ENCODE measurements at places on chromosomes 7 and 10. TPM values are rescaled to one million over a fixed set of nuclear protein-coding genes. Genes with fewer than 3 reads are reported as not detected.
A peak's percentile ranks its signal among the peaks of the same experiment; 100 is the strongest.

GRCh38 chr7:4225881-4226523, 456.1 kb upstream of the FOXK1 start:
- DNase-seq, result no peak

DNA sequence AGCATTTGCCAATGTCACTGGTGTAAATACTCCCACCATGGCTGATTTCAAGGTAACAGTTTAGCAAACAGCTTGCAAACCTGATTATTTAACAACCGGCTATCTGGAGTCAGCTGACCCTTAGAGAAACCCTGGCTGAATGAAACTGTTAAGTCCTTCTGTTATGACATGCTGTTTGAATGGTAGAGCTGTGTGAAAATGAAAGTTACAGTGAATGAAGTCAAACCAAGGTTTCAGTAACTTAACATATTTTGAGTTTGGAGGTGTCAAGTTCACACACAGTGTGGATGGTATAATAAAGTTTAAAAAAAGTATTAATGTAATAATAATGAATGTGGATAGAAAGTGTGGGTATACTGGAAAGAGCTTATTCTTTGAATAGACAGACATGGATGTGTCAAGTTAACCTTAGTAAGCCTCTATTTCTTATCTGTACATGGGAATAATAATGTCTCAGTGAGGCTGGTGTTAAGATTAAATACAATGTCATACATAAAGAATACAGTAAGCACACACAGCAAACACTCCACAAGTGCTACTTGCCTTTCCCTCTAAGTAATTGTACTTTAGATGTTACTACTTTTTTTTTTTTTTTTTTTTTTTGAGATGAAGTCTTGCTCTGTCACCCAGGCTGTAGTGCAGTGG, 150.4 kb downstream of the TAX1BP1 start:
- DNase-seq, result no peak

DNA sequence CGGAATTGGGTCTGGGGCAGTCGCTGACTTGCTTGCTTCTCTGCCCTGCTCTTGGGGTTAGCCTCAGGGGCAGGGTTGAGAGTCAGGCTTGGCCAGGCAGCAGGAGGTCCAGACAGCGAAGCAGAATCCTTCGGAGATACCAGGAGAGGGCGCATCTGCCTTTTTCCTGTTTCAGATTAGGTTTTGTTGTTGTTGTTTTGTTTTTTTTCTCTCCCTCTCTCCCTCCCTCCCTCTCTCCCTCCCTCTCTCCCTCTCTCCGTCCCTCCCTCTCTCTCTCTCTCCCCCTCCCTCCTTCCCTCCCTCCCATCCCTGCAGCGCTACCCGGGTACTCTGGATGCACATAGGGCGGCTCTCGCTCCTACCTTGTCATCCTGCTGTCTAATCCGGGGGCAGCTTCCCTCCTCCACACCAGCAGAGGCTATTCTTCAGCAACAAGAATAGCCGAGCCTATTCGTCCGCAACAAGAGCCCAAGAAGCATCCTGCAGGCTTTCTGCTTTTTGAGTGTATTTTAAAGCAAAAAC, 758 bp upstream of the OPTN start:
- DNase-seq, result peak; percentile 84

DNA sequence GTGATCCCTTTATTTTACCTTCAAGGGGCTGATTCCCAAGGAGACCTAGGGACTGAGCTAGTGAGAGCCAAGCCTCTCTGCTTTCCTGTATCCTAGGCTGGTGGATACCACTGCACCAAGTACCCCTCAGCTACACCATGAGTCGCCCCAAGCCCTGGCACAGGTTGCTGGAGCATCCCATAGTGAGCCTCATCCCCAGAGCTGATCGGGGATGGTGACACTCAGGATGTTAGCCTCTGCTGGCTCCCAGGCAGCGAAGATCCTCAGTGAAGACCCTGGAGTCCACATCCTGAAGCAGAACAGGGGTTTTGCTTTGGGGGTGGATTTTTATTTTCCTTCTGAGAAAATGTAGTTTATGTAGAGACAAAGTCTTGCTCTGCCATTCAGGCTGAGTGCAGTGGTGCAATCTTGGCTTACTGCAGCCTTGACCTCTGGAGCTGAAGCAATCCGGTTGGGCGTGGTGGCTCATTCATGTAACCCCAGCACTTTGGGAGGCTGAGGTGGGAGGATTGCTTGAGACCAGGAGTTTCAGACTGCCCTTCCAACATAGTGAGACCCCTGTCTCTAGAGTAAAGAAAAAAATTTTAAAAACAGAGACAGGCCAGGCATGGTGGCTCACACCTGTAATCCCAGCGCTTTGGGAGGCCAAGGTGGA, 12.5 kb upstream of the ZNF212 start:
- DNase-seq, result no peak

DNA sequence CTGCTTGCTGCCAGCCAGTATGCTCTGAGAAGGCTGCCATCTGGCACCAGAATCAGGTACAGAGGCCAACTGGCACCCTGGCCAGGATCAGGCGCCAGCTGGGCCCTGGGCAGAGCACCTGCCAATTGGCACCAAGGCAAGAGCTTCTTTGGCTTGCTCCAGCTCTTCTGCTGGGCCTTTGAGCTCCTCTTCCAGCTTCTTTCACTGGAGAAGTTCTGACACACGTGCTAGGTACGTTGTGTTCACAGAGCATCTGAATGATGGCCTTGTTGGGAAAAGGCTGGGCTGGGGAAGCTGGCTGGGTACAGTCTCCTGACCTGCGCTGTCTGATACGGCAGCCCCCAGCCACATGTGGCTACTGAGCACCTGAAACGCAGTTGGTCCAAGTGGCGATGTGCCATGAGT, 31.7 kb upstream of the OPALIN start:
- DNase-seq, result no peak

DNA sequence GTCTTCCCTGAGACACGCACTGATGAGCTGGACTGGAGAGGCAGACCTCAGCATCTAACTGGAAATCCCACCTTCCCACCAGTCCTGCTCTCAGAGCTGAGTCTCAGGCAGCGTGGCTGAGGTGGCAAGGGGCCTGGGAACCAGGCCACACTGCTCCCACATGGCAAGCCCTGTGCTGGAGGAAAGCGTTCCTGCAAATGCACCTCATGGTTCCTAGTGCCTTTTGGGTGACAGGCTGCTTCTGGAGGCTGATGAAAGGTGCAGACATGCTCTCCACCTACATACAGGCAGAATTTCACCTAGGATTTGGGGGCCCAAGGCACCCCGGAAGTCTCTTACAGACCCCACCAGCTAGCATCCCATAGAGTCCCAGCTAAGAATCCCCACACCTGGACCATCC, 432.9 kb upstream of the FOXK1 start:
- DNase-seq, result no peak

GRCh38 chr10:44724415-44725174, 186.5 kb upstream of the TMEM72 start:
- no peak for DNase-seq

- no peak for DNase-seq
Measured at GRCh38 chr10:77541247-77541646, 96.4 kb downstream of the KCNMA1 start.

DNA sequence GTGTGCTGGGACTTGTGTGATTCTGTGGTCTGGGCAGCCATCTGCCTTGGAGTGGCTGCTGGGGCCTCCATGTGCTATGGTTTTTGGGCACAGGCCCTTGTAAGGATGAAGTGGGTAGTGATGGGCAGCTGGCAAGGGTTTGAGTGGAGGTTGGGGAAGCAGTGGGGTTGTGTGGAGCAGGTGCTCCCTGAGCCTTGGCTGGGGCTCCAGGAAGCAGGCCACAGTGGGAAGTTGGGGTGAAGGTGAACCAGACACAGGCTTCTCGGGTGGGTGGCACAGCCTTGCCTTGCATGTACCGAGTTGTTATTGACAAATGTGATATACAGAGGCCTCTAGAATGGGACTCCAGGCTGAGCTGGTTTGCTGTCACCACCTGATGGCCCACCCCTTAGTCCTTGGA, 82.3 kb downstream of the ADCY1 start:
- DNase-seq, result no peak

DNA sequence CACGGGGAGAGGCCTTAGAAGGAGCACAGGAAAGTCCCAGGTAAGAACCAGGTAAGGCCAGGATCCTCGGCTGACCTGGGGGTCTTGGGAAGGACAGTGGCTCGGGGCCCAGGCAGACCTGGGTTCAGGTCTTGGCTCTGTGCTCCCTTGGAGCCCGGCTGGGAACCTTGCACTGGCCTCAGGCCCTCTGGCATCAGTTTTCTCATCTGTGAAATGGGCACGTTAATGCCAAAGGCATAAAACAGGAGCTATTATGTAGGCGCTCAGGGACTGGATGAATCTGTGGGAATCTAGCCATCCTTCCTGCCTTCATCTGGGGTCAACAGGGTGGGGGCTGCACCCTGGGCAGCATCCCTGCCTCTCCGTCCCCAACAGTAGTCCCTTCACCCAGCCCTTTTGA, 8.3 kb upstream of the SLC29A4 start:
- no peak for DNase-seq

DNA sequence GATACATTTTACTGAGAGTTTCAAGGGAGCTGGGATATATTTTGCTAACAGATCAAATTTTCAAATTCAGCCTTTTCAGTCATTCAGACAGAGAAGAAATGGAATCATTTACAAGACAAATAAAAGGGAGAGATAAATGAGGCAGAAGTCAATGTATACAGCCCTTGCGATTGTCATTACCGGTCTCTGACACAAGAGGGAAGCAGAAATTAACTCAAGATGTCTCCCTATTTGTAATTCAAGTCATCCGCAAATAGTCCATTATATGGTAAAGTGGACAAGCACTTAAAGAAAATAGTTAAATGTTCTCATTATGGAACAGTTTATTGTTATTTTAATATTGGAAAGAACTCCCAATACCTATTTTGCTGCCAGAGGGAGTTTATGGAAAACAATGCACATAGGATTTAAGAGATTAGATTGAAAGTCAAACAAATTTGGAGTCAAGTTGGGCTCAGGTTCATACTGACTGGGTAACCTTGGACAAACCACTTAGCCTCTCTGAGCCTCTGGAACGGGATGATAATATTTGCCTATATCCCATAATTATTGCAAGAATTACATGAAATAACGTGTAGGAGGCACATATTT, 89.3 kb upstream of the PRKCQ start:
- DNase-seq, result peak; percentile 63

DNA sequence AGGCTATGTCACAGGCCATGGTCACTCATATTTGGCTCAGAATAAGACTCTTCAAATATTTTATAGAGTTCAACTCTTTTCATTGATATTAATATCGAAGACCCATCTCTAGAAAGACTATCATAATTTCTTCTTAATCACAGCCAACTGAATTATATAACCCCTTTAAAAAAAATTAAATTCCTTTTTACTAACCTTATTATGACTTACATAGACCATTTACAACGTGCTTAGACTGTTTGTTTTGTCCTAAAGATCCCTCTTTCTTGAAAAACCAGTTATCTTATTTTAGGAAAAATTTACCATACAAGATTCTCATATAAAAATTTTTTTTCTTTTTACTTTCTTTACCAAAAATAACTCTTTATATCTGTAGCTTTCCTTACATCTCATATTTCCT, 10.2 kb upstream of the TMEM254 start:
- DNase-seq, result no peak

GRCh38 chr7:132272763-132273371, 303.4 kb downstream of the PLXNA4 start:
- DNase-seq, result no peak

Gene ADAM12
- polyA plus RNA-seq, result 4.9 TPM

Gene SLC13A1
- not detected for polyA plus RNA-seq

Gene MYL7
- polyA plus RNA-seq, result 6.9 TPM

Gene IMPDH1
- 70.5 TPM for polyA plus RNA-seq

Gene AOC1
- polyA plus RNA-seq, result 6.6 TPM

Gene SNCG
- polyA plus RNA-seq, result 14.6 TPM

Gene APBB1IP
- polyA plus RNA-seq, result 1.8 TPM

Gene CD36
- 4.2 TPM for polyA plus RNA-seq

Gene DGKI
- polyA plus RNA-seq, result 2.4 TPM
